ENCODE measurements at places on chromosomes 1 and 21. TPM values are rescaled to one million over a fixed set of nuclear protein-coding genes. Genes with fewer than 3 reads are reported as not detected.

The GPR37L1 gene
- 0.06 TPM for total RNA-seq

The OXCT2 gene
- total RNA-seq: 2.1 TPM

The KRTAP10-10 gene
- not detected for total RNA-seq

The LIPI gene
- not detected for total RNA-seq

The ECM1 gene
- total RNA-seq: 0.30 TPM

The AQP10 gene
- not detected for total RNA-seq

The ETV3L gene
- not detected for total RNA-seq

DNA sequence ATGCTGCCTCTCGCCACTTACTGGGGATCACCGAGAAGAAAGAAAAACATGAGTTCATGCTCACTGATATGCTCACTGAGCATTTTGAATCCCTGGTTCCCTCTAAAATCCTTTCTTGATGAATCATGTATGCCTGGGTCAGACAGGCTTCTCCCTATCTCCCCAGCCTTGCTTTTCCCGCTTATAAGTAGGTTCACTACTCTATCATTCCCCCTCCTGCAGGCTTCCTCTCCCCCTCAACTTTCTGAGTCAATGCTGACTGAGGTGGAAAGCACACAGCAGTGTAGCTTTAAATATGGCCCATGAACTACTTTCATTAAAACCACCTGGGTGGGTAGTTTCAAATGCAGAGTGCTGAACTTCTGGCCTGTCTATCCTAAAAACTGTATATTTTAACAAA is 41.7 kb downstream of the FMO4 start:
- no peak for DNase-seq

DNA sequence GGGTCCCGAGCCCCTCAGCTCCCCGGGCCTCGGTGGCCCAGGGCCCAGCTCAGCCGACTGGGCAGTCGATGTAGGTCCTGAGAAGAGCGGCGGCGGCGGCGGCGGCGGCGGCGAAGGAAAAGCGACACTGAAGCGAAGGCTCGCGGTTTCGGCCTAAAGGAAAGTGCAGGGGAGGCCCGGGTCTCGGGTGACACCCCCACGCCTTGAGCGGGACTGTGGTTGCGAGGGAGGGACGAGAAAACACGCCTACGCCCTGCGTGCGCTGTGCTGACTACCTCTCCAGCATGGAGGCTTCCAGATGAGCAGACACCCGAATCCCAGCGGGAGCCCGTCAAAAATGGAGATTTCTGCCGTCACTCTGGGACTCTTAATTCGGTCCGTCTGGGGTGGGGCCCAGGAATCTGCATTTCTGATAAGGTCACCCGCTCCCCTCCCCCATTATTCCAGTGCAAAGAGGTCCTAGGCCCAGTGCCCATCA is 31.2 kb downstream of the DNTTIP2 start:
- peak; percentile 86 for DNase-seq

GRCh38 chr21:42472521-42472920 is 23.5 kb downstream of the RSPH1 start:
- no peak for DNase-seq

DNA sequence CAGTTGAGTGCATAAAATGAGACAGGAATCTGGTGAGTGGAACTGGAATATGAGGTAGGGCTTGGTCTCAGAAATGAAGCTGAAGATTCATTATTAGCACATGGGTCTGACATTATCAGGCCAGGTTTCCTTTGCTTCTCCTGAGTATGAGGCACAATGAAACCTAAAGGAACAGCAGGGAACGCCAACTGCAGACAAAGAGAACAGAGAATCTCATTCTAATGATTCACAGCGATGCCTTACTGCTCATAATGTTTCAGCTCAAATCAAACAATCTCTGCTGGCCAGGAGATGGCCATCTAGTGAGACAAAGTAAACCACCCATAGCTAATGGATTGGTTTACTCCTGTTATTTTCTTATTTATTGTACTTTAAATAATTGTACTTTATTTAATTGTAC is 133.5 kb downstream of the C1orf21 start:
- DNase-seq: peak; percentile 53

- no peak for DNase-seq
These were observed 12.1 kb upstream of the SGIP1 start for GRCh38 chr1:66521721-66522365.

- DNase-seq: no peak
These were observed 35.4 kb upstream of the HEATR1 start for GRCh38 chr1:236639686-236640085.

- no peak for DNase-seq
These were observed 449.2 kb downstream of the SIPA1L2 start for GRCh38 chr1:232180779-232181136.

DNA sequence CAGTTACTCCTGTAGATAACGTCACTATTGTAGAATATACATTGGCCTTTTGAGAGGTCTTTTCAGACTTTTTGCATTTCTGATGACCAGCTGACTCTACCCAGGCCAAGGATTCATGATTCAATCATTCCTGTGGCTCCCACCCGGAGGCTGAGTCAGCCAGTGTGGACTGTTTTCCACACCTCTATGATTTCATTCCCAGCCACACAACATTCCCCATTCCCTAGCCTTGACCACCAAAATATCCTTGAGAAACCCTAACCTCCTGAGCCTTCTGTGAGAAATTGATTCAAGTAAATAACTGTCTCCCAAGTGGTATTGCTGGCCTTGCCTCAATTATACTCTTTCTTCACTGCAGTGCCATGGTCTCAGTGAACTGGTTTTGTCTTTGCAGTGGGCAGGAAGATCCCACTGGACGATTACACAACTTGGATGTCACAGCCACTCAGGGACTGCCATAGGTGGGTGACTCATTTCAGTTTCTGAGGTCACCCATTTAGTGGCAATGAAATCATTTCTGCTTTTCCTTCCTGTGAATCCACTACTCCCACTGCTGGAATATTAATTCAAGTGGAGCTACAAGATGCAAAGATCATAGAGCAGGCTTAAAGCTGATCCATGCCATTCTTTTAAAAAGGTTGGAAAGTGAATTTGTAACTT is 518.6 kb upstream of the ZP4 start:
- DNase-seq: no peak

DNA sequence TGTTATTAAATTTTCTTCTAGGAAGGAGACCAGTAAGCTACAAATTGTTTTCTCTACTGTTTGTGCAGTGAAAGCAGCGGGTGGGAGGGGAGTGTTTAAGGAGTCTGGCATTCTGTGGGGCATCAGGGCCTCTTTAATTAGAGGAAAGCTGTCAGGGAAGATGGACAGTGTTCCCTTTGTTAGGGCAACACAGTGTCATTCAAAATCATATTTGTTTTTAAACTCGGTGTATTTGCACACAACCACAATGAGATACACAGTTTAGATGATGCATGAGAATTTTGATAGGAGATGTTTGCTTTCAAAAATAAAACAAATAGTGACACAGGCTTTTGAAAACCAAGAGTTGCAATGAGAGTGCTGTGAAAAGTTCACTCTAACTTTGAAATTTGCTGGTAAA is 15.1 kb upstream of the ST6GALNAC3 start:
- DNase-seq: peak; percentile 43

GRCh38 chr1:206030714-206031113 is 7.0 kb upstream of the CTSE start:
- DNase-seq: peak; percentile 80

DNA sequence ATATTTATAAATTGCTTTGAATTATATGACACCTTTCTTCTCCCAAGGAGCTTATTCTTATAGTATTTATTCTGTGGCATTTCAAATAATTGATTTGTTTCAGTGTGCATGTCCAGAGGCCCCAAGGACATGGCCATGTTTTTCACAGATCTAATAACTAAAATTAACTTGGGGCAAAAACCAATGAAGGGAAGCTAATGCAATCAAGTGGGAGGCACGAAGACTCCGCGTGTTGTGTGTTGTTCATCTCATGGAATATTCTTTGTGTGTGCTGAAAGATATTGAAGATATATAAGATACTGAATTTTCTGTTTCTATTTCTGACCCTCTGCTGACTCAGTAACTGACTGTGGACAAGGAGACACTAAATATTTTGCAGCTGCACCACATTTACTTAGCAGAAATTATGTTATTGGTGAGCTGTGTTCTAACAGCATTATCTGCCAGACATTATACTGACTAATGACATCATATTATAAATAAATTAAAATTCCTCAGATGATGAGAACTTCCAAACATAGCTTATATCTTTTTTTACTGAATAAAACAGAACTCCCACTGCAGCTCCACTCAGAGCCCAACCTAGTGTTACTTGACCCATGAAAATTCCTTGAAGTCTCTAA is 519.3 kb upstream of the CXADR start:
- DNase-seq: no peak

DNA sequence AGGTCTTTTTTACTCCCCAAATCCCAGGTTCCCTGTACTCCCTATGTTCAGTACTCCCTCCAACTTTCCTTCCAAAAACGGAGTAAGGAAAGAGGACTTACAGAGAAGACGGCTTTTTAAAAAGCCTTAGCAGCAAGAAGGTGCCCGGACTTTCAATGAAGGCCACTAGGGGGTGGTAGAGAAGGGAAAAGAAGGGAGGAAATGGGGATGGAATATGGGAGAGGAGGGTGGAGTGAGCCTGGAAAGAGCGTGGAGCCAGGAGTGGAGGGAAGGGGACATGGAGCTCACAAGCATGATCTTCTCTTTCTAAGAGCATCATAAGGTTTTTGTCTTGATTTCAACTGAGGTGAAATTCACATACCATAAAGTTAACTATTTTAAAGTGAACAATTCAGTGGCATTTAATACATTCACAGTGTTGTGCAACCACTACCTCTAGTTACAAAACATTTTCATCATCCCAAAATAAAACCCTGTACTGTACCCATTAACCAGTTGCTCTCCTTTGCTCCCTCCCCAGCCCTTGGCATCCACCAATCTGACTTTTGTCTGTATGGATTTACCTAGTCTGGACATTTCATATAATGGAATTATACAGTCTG is 129.9 kb downstream of the ZNF281 start:
- peak; percentile 72 for DNase-seq

DNA sequence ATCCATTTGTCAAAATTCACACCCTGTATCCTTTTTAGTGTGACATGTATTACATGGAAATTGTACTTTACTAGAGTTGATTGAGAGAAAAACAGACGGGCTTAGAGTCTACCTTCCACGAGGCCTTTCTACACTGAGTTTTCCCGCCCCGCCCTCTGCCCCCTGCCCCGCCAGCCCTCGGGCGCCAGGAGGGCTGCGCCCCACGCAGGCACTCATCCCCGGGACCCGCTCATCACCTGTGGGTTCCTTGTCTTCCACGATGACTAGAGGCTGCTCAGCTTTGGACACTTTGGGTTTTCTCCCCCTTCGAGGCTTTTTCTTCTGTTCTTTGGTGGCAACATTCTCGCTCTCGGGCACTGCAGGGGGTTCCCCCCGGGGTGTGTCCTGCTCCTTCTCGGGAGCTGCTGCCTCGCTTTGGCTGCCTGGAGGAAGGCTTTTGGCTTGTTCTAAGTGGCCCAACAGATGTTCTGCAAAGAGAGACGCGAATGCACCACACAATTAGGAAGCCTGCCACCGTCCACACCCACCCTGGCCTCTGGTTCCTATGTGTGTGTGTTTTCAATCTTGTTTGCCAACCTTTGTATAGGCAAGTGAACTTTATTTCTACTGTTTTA is 39.6 kb downstream of the PRDM15 start:
- DNase-seq: no peak

DNA sequence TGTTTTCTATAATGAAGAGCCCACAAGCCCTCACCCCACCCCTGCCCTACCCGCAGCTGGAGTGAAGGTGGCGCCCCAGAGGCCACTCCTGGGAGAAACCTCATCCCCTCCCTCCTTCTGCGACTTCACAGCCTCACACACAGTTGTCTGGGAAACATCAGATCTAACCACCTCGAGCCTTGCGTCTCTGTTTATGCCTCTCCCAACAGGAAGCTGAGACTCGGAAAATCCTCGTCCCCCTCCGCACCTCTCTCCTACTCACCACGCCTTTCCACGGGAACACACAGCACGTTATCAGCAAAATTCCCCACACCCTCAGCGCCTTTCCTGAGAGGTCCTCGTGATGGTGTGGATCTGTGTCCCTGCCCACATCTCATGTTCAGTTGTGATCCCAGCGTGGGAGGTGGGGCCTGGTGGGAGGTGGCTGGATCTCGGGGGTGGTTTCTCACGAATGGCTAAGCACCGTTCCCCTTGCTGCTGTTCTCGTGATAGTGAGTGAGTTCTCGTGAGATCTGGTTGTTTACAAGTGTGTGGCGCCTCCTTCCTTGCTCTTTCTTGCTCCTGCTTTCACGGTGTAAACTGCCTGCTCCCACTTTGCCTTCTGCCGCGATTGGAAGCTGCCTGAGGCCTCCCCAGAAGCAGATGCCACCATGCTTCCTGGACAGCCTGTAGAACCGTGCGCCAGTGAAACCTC is 190.6 kb downstream of the KIF26B start:
- peak; percentile 37 for DNase-seq

GRCh38 chr21:14569026-14569621 is 23.0 kb upstream of the SAMSN1 start:
- DNase-seq: no peak

GRCh38 chr1:7873801-7874795 is 21.2 kb upstream of the UTS2 start:
- no peak for DNase-seq

GRCh38 chr21:45997495-45998275 is 16.1 kb downstream of the COL6A1 start:
- no peak for DNase-seq

Data from neural progenitor cell (in vitro differentiated cells).